ENCODE measurements at places on chromosomes 7 and 10. TPM values are rescaled to one million over a fixed set of nuclear protein-coding genes. Genes with fewer than 3 reads are reported as not detected.
A peak's percentile ranks its signal among the peaks of the same experiment; 100 is the strongest.

- H3K27ac ChIP-seq: no peak within 1 kb of the TSS
- peaks cover 39% of the 10 kb centered on the region for H3K27me3 ChIP-seq
- peaks cover 6% of the 10 kb centered on the region for H3K4me1 ChIP-seq
- no peak for DNase-seq
- no peaks in the 10 kb centered on the region for H3K36me3 ChIP-seq
- no peak within 1 kb of the TSS for H3K4me3 ChIP-seq
These were observed at the start of gene VAX1 for GRCh38 chr10:117137911-117138642. VAX1 (minus strand) TSS chr10:117138270; CDS start chr10:117138056, 214 bp downstream.

GRCh38 chr10:28600056-28600455, 67.1 kb downstream of the WAC start:
- no peak overlapping the region for H3K4me3 ChIP-seq
- no peaks in the 10 kb centered on the region for H3K27me3 ChIP-seq
- peaks cover 67% of the 10 kb centered on the region for H3K36me3 ChIP-seq
- no peak for DNase-seq
- H3K27ac ChIP-seq: peak overlapping the region; percentile 7

- H3K36me3 ChIP-seq: peaks cover 70% of the 10 kb centered on the region
- no peaks in the 10 kb centered on the region for H3K27me3 ChIP-seq
- peak overlapping the region; percentile 41 for H3K27ac ChIP-seq
- H3K4me3 ChIP-seq: no peak overlapping the region
- H3K4me1 ChIP-seq: peaks cover 3% of the 10 kb centered on the region
These were observed 9.4 kb downstream of the PDAP1 start for GRCh38 chr7:99398891-99399445.

- H3K36me3 ChIP-seq: peaks cover 8% of the 10 kb centered on the region
- H3K27ac ChIP-seq: peak overlapping the region; percentile 43
- DNase-seq: peak; percentile 10
- peaks cover 20% of the 10 kb centered on the region for H3K4me1 ChIP-seq
- peak overlapping the region; percentile 97 for H3K4me3 ChIP-seq
- H3K27me3 ChIP-seq: peaks cover 20% of the 10 kb centered on the region
These were observed 452 bp upstream of the RPP30 start for GRCh38 chr10:90871279-90871765.

DNA sequence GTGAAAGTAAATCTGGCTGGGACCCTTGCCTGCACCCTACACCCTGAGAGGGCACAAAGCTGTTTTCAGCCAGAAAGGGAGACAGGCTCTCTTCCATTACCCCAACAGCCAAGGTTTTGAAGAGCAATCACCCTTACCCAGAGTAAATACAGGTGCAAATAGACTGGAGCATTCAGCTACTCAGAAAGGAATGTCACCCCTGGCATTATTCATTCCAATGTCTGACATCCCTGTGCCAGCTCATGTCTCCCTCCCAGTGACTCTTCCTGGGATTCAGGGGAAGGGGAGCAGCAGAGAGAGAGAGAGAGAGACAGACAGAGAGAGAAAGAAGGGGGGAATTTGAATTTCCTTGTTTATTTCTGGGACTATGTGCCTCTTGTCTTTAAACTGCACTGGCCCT, 611.8 kb downstream of the SORCS3 start:
- H3K27me3 ChIP-seq: no peaks in the 10 kb centered on the region
- H3K36me3 ChIP-seq: no peaks in the 10 kb centered on the region
- H3K4me3 ChIP-seq: no peak overlapping the region
- H3K4me1 ChIP-seq: no peaks in the 10 kb centered on the region
- no peak overlapping the region for H3K27ac ChIP-seq

- no peaks in the 10 kb centered on the region for H3K4me1 ChIP-seq
- H3K36me3 ChIP-seq: no peaks in the 10 kb centered on the region
- DNase-seq: no peak
- H3K27me3 ChIP-seq: peaks cover 30% of the 10 kb centered on the region
These were observed at the start of gene GPNMB for GRCh38 chr7:23246555-23246954. GPNMB (plus strand) TSS chr7:23246775; CDS start chr7:23246858, 83 bp downstream.

DNA sequence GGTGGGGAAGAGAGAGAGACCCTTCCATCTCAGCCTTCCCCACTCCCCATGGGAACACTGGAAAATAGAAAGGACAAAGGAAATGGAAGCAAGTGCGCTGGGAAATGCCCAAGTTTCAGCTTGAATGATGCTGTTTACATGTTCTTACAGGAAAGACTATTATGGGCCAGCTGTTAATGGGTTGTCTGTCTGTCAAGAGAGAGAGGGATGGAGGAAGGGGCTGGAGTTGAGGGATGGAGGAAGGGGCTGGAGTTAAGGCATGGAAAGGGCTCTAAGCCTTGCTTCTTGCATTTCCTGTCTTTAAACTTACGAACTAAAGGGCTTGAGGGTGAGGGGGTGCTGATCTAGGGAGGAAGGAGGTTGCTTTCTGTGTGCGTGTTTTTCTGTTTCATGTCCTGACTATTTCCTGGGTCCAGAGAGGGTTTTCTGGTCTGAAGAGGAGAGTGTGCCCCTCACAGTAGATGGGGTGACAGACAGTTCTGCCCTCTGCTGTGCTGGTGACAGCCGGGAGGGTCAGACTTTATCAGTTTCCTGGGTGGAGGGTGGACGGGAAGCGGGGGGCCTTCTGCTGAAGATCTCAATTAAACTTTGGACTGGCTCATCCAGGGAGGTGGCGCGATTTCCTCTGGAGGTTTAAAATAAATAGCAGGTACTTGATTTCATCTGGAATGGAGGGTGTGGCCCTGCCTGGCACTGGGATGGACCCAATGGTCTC, 30.5 kb downstream of the GRK5 start:
- peak; percentile 48 for DNase-seq
- no peaks in the 10 kb centered on the region for H3K36me3 ChIP-seq
- H3K27me3 ChIP-seq: no peaks in the 10 kb centered on the region
- peak overlapping the region; percentile 15 for H3K27ac ChIP-seq
- H3K4me1 ChIP-seq: peaks cover 17% of the 10 kb centered on the region

DNA sequence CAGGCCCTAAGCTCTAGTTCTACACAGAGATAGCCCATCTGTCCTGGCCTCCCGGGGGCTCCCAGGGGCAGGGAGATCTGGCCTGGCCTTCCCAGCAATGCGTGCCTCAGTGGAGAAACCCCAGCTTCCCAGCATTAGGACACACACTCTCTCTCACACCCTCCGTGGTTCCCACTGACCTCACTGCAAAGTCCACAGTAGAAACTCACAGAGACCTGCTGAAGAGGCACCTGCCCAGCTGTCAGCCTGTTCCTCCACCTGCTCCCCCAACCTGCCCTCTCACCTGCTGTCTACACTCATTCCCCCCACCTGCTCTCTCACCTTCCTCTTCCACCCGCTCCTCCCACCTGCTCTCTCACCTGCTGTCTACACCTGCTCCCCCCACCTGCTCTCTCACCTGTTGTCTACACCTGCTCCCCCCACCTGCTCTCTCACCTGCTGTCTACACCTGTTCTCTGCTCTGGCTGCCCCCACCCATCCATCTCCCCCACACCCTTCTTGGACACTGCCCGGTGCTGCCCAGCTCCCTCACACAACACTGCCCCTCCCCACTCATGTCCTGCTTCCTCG, 21.1 kb upstream of the PFKP start:
- no peak overlapping the region for H3K4me3 ChIP-seq
- no peaks in the 10 kb centered on the region for H3K4me1 ChIP-seq
- DNase-seq: no peak
- H3K36me3 ChIP-seq: no peaks in the 10 kb centered on the region
- H3K27me3 ChIP-seq: no peaks in the 10 kb centered on the region

GRCh38 chr7:2517678-2518507, 1.7 kb upstream of the LFNG start:
- peaks cover 7% of the 10 kb centered on the region for H3K36me3 ChIP-seq
- H3K27ac ChIP-seq: peak overlapping the region; percentile 47
- DNase-seq: peak; percentile 19
- H3K4me1 ChIP-seq: peaks cover 52% of the 10 kb centered on the region
- no peak overlapping the region for H3K4me3 ChIP-seq

- no peak for DNase-seq
- no peak overlapping the region for H3K4me3 ChIP-seq
- H3K36me3 ChIP-seq: no peaks in the 10 kb centered on the region
- no peak overlapping the region for H3K27ac ChIP-seq
These were observed 96.7 kb upstream of the SLC25A13 start for GRCh38 chr7:96418581-96418980.

- no peaks in the 10 kb centered on the region for H3K36me3 ChIP-seq
- no peaks in the 10 kb centered on the region for H3K27me3 ChIP-seq
- DNase-seq: peak; percentile 7
- H3K27ac ChIP-seq: no peak overlapping the region
- no peak overlapping the region for H3K4me3 ChIP-seq
- H3K4me1 ChIP-seq: peaks cover 42% of the 10 kb centered on the region
These were observed 9.2 kb downstream of the SGMS1 start for GRCh38 chr10:50614444-50615137.

- no peaks in the 10 kb centered on the region for H3K36me3 ChIP-seq
- H3K27ac ChIP-seq: no peak overlapping the region
- no peaks in the 10 kb centered on the region for H3K27me3 ChIP-seq
- no peak for DNase-seq
These were observed 1.0 kb upstream of the CYP2W1 start for GRCh38 chr7:981793-982510.

GRCh38 chr7:87480386-87480785, 4.9 kb upstream of the ABCB4 start:
- DNase-seq: no peak
- H3K27ac ChIP-seq: no peak overlapping the region
- H3K4me3 ChIP-seq: no peak overlapping the region
- peaks cover 18% of the 10 kb centered on the region for H3K27me3 ChIP-seq

GRCh38 chr7:134697205-134697886, 50.7 kb downstream of the BPGM start:
- no peak overlapping the region for H3K4me3 ChIP-seq
- no peaks in the 10 kb centered on the region for H3K36me3 ChIP-seq

DNA sequence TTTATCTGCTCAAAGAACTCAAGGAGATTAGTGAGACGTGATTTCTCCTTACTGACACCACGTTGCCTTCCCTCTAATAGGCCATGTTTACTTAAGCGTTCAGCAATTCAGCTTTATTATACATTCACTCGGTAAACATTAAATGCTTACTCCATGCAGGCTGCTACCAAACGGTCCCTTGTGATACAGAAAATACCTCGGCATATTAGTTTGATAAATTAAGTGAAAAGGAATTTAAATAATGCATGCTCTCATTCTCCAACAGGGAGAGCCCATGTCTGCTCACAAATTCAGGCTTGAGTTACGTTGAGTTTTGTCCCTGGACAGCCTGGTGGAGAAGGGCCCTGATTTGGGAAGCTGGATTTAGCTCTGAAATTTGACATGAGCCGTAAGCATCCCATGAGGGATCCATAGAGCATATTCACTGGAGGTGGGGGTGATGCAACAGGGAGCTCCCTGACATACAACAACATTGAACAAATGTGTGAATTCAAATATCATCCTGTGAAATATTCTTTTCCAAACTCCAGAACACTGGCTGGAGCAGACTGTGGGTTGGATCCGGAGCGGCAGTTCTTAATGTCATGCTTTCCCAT, 86.3 kb downstream of the TBXAS1 start:
- peaks cover 9% of the 10 kb centered on the region for H3K4me1 ChIP-seq
- no peaks in the 10 kb centered on the region for H3K36me3 ChIP-seq
- H3K27ac ChIP-seq: no peak overlapping the region
- no peak for DNase-seq

GRCh38 chr10:86388119-86388704, 21.6 kb upstream of the GRID1 start:
- H3K27ac ChIP-seq: no peak overlapping the region
- no peak for DNase-seq
- H3K27me3 ChIP-seq: peaks cover 9% of the 10 kb centered on the region
- H3K36me3 ChIP-seq: no peaks in the 10 kb centered on the region
- H3K4me3 ChIP-seq: no peak overlapping the region

GRCh38 chr10:89795840-89796239, 94.5 kb downstream of the KIF20B start:
- DNase-seq: no peak
- H3K27ac ChIP-seq: no peak overlapping the region
- H3K36me3 ChIP-seq: no peaks in the 10 kb centered on the region
- peaks cover 9% of the 10 kb centered on the region for H3K27me3 ChIP-seq
- no peak overlapping the region for H3K4me3 ChIP-seq

DNA sequence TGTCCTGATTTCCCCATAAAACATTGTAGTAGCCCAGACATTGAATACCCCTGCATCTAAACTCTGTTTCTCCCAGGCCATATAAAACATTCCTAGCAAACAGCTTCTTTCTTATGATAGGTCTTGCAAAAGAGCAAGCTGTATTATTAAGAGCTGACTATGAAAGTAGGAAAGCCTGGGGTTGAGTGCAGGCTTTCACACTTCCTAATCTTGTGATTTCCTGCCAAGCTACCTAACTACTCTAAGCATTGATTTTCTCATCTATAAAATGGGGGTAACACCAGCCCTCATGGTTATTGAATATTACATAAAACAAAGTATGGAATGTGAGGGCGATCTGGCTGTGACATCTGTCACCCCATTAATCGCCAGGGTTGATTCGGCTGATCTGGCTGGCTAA, 81.8 kb downstream of the ZNF277 start:
- H3K4me3 ChIP-seq: no peak overlapping the region
- DNase-seq: no peak
- peaks cover 10% of the 10 kb centered on the region for H3K36me3 ChIP-seq

- H3K4me1 ChIP-seq: no peaks in the 10 kb centered on the region
- no peaks in the 10 kb centered on the region for H3K27me3 ChIP-seq
- no peak for DNase-seq
- no peak overlapping the region for H3K4me3 ChIP-seq
- no peaks in the 10 kb centered on the region for H3K36me3 ChIP-seq
These were observed 31.5 kb downstream of the EGFR start for GRCh38 chr7:55050281-55050680.

DNA sequence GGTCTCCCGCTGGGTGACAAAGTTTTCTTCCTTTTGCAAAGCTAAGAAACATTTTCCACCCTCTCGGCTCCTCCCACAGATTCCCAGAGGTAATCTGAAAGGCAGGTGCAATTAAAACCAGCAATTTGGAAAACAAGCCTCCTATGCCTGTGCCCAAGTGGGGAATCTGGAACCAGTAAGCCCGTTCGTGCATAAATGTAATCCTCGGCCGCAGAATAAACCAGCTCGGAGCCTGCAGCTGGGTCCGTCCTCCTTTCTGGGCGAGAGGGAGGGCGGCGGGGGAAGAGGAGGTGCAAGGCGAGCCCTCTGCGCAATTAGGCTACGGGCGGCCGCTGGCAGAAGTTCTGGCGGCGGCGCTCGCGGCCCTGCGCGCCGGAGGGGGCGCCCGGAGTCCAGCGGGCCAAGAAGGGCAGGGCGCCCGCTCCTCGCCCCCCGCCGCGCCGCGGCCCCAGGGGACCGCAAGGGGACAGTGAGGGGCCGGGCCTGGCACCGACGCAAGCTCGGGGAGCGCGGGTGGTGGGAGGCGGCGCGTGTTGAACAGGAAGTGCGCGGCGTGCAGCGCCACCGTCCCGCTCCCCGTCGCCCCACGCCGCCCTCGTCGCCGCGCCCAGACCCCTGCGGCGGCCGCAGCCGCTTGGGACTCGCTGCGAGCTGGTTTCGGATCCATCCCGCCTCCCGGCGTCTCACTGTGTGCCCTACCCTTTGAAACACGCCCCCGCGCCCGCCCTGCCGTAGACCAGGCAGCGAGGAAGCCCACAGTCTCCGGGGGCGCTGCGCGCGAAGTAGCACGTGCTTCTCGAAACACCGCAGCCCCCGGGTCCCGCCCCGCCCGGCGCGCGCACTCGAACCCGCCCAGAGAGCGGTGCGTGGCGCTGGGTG, at the start of gene PRKAG2:
TSS of gene PRKAG2 (minus strand) at position 217 of the 879 bp plus-strand sequence. CDS start 495 bp downstream, outside the sequence.
- no peaks in the 10 kb centered on the region for H3K27me3 ChIP-seq
- H3K27ac ChIP-seq: peak within 1 kb of the TSS; percentile 75
- peaks cover 19% of the 10 kb centered on the region for H3K4me1 ChIP-seq
- DNase-seq: peak; percentile 69
- H3K36me3 ChIP-seq: no peaks in the 10 kb centered on the region
- H3K4me3 ChIP-seq: peak within 1 kb of the TSS; percentile 93

Gene INA
- not detected for polyA plus RNA-seq

Gene ELN
- polyA plus RNA-seq: not detected

Gene JAZF1
- polyA plus RNA-seq: 13.3 TPM

Gene ASIC3
- not detected for polyA plus RNA-seq

Gene CPN1
- polyA plus RNA-seq: not detected

Gene GJD4
- not detected for polyA plus RNA-seq

Gene EIF5AL1
- polyA plus RNA-seq: 0.29 TPM

Gene MUC12
- not detected for polyA plus RNA-seq

Gene FKBP9
- not detected for polyA plus RNA-seq

Gene DNAH11
- polyA plus RNA-seq: 0.34 TPM

Data from CD4-positive, CD25-positive, alpha-beta regulatory T cell (primary cell).